ENCODE measurements at places on chromosomes 7 and 10. TPM values are rescaled to one million over a fixed set of nuclear protein-coding genes. Genes with fewer than 3 reads are reported as not detected.

The CYP2C19 gene
- 0.42 TPM for total RNA-seq

The TMEM139 gene
- total RNA-seq = 5.1 TPM

The HOXA6 gene
- total RNA-seq = not detected

The PRKCQ gene
- total RNA-seq = 6.1 TPM

The NRCAM gene
- 19.9 TPM for total RNA-seq

The RSPH10B gene
- 1.5 TPM for total RNA-seq

The RBP3 gene
- total RNA-seq = not detected

GRCh38 chr7:155470686-155471638 is 13.0 kb downstream of the EN2 start:
- peaks cover 1% of the 10 kb centered on the region for H3K4me1 ChIP-seq
- DNase-seq = no peak

GRCh38 chr10:12637649-12638048 is 288.3 kb downstream of the CAMK1D start:
- H3K27ac ChIP-seq = no peak overlapping the region
- DNase-seq = no peak
- H3K4me3 ChIP-seq = no peak overlapping the region
- peaks cover 10% of the 10 kb centered on the region for H3K27me3 ChIP-seq
- no peaks in the 10 kb centered on the region for H3K36me3 ChIP-seq

DNA sequence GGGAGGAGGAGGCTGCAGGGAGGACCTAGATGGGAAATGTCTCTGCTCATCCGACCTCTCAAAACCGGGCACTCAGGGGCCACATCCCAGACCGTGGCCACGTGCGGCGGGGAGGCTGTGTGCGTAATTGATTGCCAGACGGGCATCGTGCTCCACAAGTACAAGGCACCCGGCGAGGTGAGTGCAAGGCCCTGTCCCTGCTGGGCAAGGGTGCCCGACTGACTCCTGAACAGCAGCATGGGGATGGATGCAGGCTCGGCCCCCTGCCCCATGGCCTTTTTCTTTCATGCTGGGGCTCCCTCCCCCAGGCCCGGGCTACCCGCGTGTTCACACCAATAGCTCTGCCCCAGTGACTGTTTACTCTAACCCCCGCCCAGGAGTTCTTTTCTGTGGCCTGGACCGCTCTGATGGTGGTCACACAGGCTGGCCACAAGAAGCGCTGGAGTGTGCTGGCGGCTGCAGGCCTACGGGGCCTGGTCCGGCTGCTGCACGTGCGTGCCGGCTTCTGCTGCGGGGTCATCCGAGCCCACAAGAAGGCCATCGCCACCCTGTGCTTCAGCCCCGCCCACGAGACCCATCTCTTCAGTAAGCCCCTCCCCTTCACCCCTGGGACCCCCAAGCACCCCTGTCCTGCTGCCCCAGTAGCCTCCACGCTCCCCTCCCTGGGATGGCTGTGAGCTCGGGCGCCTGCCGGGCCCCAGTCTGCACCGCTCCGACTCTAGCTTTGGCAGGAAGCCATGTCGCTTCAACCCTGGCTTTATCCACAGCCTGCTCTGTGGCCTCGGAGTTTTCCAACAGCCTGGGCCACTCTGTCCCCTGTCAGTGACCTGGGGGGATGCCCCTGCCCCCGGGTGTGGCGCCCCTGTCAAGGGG is 3.9 kb downstream of the LRWD1 start:
- H3K27ac ChIP-seq = no peak overlapping the region
- DNase-seq = no peak
- peaks cover 5% of the 10 kb centered on the region for H3K36me3 ChIP-seq
- no peak overlapping the region for H3K4me3 ChIP-seq
- peaks cover 11% of the 10 kb centered on the region for H3K4me1 ChIP-seq

- H3K4me1 ChIP-seq = peaks cover 12% of the 10 kb centered on the region
- H3K27me3 ChIP-seq = no peaks in the 10 kb centered on the region
- DNase-seq = peak; percentile 49
These were observed 16.5 kb downstream of the AIFM2 start for GRCh38 chr10:70115948-70116682.

DNA sequence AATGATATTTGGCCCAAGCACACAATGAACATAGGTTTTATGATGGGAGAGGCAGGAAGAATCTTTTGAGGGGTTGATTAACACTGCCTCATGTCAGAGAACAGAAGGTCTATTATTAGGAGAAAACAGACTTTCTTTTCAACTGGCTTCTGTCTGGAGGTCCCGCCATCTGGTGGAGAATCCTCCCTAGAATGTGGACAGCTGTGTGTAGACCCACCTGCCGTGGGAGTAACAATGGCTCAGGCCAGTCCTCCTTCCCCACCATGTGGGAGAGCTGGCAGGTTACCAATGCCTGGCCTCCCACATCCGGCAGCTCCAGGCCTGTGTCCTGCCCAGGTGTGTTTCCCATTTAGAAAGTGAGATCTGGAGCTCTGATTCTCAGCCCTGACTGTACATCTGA is 70.4 kb upstream of the AOAH start:
- H3K36me3 ChIP-seq = peaks cover 4% of the 10 kb centered on the region
- DNase-seq = no peak
- peak overlapping the region; percentile 36 for H3K27ac ChIP-seq
- peaks cover 52% of the 10 kb centered on the region for H3K4me1 ChIP-seq

- peaks cover 25% of the 10 kb centered on the region for H3K27me3 ChIP-seq
- no peak overlapping the region for H3K4me3 ChIP-seq
- peaks cover 6% of the 10 kb centered on the region for H3K4me1 ChIP-seq
- DNase-seq = no peak
These were observed 6.8 kb downstream of the CYP26A1 start for GRCh38 chr10:93080350-93081046.

DNA sequence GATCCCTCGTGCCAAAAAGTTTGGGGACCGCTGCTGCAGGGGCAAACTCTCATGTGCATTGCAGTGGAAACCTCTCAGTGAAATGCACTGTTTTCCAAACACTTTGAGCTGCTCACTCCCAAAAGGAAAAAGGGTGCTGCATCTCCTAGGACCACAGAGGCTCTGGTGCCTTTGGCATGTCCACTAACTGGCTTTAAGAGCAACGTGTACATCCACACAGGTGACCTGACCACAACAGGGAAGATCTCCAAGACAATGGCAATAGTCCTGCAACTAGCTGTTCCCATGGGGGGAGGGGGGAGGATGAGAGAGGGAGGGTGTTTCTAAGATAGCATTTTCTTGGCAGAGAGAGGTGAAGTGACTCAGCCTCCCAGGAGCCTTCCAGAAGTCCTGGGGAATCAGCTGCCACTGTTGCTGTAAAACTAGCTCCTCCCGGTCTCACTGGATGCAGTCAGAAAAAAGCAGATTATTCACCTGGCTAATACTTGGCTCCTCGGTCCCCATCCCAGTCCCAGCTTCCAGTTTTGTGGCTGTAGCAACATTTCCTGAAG is 181.7 kb downstream of the HECW1 start:
- no peak for DNase-seq
- peaks cover 3% of the 10 kb centered on the region for H3K36me3 ChIP-seq
- peaks cover 24% of the 10 kb centered on the region for H3K4me1 ChIP-seq
- H3K4me3 ChIP-seq = no peak overlapping the region

GRCh38 chr7:17939606-17940301 is 540 bp downstream of the SNX13 start:
- peaks cover 33% of the 10 kb centered on the region for H3K4me1 ChIP-seq
- H3K36me3 ChIP-seq = peaks cover 4% of the 10 kb centered on the region
- H3K27ac ChIP-seq = peak overlapping the region; percentile 100
- peak; percentile 11 for DNase-seq
- no peaks in the 10 kb centered on the region for H3K27me3 ChIP-seq
- H3K4me3 ChIP-seq = peak overlapping the region; percentile 98

- H3K27ac ChIP-seq = peak overlapping the region; percentile 37
- DNase-seq = no peak
- peaks cover 19% of the 10 kb centered on the region for H3K4me1 ChIP-seq
- no peaks in the 10 kb centered on the region for H3K27me3 ChIP-seq
- peaks cover 9% of the 10 kb centered on the region for H3K36me3 ChIP-seq
These were observed 816 bp downstream of the PSMG3 start for GRCh38 chr7:1569016-1569415.

DNA sequence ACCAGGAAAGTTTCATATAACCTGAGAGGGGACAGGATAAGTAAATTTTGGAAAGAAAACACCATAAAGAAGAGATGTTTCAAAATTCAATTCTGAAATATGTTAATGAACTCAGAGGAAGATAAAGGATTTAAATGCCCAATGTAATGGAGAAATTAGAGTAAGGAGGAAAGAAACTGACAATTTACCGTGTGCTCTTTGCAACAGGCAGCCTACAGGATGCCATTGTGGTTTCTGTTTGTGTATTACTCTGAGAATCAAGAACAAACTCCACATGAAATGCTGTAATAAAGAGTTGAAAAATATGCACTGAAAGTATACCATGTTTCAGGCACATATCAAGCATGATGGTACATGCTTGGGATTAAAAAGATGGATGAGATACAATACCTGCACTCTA is 44.8 kb upstream of the GLCCI1 start:
- DNase-seq = no peak
- no peaks in the 10 kb centered on the region for H3K36me3 ChIP-seq

- H3K4me1 ChIP-seq = peaks cover 31% of the 10 kb centered on the region
- H3K27ac ChIP-seq = peak overlapping the region; percentile 89
- no peaks in the 10 kb centered on the region for H3K36me3 ChIP-seq
- H3K4me3 ChIP-seq = no peak overlapping the region
- no peaks in the 10 kb centered on the region for H3K27me3 ChIP-seq
These were observed 73.3 kb upstream of the SMNDC1 start for GRCh38 chr10:110378006-110378405.

- no peak overlapping the region for H3K4me3 ChIP-seq
- H3K27me3 ChIP-seq = no peaks in the 10 kb centered on the region
- no peak for DNase-seq
- H3K36me3 ChIP-seq = peaks cover 12% of the 10 kb centered on the region
These were observed 60.0 kb downstream of the MCMBP start for GRCh38 chr10:119812684-119813083.

DNA sequence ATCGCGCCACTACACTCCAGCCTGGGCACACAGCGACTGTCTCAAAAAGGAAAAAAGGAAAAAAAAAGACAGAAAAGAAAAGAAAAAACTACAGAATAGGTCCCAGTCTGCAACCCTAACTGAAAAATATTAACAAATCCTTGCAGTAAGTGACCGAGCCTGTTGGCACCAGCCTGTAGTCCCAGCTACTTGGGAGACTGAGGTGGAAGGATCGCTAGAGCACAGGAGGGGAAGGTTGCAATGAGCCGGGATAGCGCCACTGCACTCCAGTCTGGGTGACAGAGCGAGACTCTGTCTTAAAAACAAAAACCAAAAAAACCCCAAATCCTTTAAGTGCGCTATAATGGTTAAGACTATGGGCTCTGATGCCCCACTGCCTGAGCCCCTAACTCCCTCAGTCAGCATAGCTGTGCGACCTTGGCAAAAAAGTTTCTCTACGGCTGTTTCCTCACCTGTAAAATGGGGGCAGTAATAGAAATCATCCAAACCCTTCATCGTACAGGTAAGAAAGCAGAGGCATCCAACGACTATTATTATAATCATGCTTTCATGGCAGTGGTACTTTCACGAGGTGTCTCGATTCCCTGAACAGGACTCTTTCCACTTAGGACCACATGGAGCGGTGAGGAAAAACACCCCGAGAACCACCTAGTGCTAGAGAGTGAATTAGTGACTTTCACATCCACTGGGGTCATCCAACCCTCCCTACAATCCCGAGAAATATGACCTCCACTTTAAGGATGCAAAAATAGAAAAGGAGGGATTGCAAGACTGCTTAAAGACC is 755 bp downstream of the TOMM7 start:
- H3K27ac ChIP-seq = peak overlapping the region; percentile 97
- H3K36me3 ChIP-seq = peaks cover 3% of the 10 kb centered on the region
- H3K4me1 ChIP-seq = peaks cover 16% of the 10 kb centered on the region
- H3K4me3 ChIP-seq = peak overlapping the region; percentile 98
- H3K27me3 ChIP-seq = no peaks in the 10 kb centered on the region
- no peak for DNase-seq

DNA sequence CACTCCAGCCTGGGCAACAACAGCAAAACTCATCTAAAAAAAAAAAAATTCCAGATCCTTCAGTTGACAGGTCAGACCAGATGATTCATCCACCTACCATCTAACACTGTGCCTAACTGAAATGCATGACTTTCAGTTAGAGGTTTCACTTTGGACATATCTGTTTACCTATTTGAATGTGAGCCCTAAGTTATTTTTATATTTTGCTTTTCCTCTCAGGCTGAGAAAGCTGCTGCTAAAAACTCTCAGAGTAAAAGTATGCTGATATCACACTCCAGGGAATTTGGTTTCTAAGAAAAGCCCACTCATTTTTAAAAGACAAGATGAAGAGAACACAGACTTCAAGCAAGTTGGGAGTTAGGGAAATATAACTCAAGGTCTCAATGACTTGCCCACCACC is 126.0 kb downstream of the SGMS1 start:
- no peak for DNase-seq
- H3K36me3 ChIP-seq = peaks cover 4% of the 10 kb centered on the region
- H3K4me1 ChIP-seq = peaks cover 3% of the 10 kb centered on the region
- no peaks in the 10 kb centered on the region for H3K27me3 ChIP-seq

DNA sequence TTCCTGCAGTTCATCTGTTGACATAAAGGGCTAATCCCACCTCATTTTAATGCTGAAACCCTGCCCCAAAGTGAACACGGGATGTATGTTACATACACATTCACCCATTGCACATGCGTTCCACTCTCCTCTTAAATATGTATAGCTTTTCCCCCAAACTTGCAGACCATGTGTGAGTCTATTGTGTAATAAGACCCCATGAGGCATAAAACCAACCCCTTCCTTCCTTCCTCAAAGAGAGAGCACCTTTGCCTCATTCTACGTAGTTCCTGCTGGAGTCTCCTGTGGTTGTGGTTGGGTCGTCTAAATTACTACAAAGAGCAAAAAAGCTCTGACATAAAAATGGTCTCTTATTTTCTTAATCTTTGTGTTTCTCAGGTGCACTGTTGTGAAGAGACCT is 345.7 kb upstream of the KLF6 start:
- no peaks in the 10 kb centered on the region for H3K27me3 ChIP-seq
- H3K36me3 ChIP-seq = peaks cover 4% of the 10 kb centered on the region
- peaks cover 20% of the 10 kb centered on the region for H3K4me1 ChIP-seq
- no peak overlapping the region for H3K27ac ChIP-seq
- DNase-seq = no peak
- no peak overlapping the region for H3K4me3 ChIP-seq

DNA sequence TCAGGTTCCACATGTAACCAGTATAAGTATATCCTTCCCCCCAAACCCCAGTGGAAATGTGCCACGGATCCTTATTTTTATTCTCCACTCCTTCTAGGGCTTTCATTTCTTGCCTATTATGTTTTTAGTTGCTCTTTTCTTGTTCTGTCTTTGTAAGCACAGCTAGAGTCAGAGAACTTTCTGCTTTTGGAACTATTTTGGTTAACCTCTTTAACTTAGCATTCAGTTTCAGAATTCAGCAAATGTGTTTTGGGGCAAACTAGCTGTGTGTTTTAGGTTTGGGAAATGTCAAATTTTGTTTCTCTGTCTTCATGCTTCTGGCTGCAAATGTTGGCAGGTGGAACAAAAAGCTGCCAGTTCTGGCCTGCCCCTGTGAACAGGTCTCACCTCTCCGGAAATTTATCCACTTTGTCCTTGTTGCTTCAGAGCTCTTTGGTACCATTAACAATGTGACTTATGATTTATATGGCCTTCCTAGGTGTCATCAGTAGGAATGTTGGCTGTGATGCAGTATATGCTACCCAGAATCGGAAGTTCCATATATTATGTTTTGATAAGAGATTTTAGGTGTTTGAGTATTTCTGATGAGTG is 156.1 kb downstream of the ADK start:
- no peaks in the 10 kb centered on the region for H3K27me3 ChIP-seq
- H3K4me1 ChIP-seq = peaks cover 13% of the 10 kb centered on the region
- H3K27ac ChIP-seq = no peak overlapping the region
- DNase-seq = no peak
- no peak overlapping the region for H3K4me3 ChIP-seq

- no peaks in the 10 kb centered on the region for H3K4me1 ChIP-seq
- H3K27me3 ChIP-seq = peaks cover 3% of the 10 kb centered on the region
- no peak overlapping the region for H3K4me3 ChIP-seq
- no peaks in the 10 kb centered on the region for H3K36me3 ChIP-seq
These were observed 496.2 kb downstream of the TNS3 start for GRCh38 chr7:47085491-47086275.
